ENCODE measurements at places on chromosomes 16 and 17. TPM values are rescaled to one million over a fixed set of nuclear protein-coding genes. Genes with fewer than 3 reads are reported as not detected.

Gene PEMT
- polyA plus RNA-seq, result 141 TPM

Gene MED9
- polyA plus RNA-seq, result 27.9 TPM

Gene CDRT4
- 6.0 TPM for polyA plus RNA-seq

Gene NATD1
- polyA plus RNA-seq, result 15.7 TPM

Gene USH1G
- 1.9 TPM for polyA plus RNA-seq

Gene CPHXL2
- not detected for polyA plus RNA-seq

Gene SULT1A2
- 5.4 TPM for polyA plus RNA-seq

Gene HBQ1
- 4.0 TPM for polyA plus RNA-seq

Gene PRSS27
- 12.1 TPM for polyA plus RNA-seq

Gene PER1
- 28.2 TPM for polyA plus RNA-seq

Gene OR1D2
- not detected for polyA plus RNA-seq

Gene HBM
- not detected for polyA plus RNA-seq

Gene DNAH17
- 1.7 TPM for polyA plus RNA-seq

Gene PERCC1
- not detected for polyA plus RNA-seq

Gene SLC12A3
- polyA plus RNA-seq, result not detected

Gene GUCY2D
- polyA plus RNA-seq, result 3.7 TPM

Gene EFCAB5
- 1.2 TPM for polyA plus RNA-seq

Gene CCL18
- not detected for polyA plus RNA-seq

Gene P2RX5
- polyA plus RNA-seq, result not detected

Gene PYDC1
- 0.30 TPM for polyA plus RNA-seq

Gene FAM20A
- 11.5 TPM for polyA plus RNA-seq

Gene PPP1R9B
- 6.2 TPM for polyA plus RNA-seq

Gene GRB7
- 5.6 TPM for polyA plus RNA-seq

Gene CLEC19A
- not detected for polyA plus RNA-seq

Gene HOXB3
- 24.7 TPM for polyA plus RNA-seq

Gene TBC1D3H
- not detected for polyA plus RNA-seq

Gene SHISA9
- polyA plus RNA-seq, result not detected

Gene DRC3
- polyA plus RNA-seq, result 2.4 TPM

Gene PTX4
- not detected for polyA plus RNA-seq

Gene PITPNM3
- 1.8 TPM for polyA plus RNA-seq

Gene TVP23B
- polyA plus RNA-seq, result 25.7 TPM

Gene PIRT
- polyA plus RNA-seq, result not detected

Gene EME1
- polyA plus RNA-seq, result 5.2 TPM

Gene INPP5K
- polyA plus RNA-seq, result 13.8 TPM

Gene MATCAP1
- 47.8 TPM for polyA plus RNA-seq

Gene BCAS3
- 51.3 TPM for polyA plus RNA-seq

Gene HBA1
- polyA plus RNA-seq, result not detected

Gene ZNF423
- 12.3 TPM for polyA plus RNA-seq

Gene TEX14
- polyA plus RNA-seq, result 0.32 TPM

Gene TBC1D3E
- 4.6 TPM for polyA plus RNA-seq

Gene PKMYT1
- polyA plus RNA-seq, result 36.8 TPM

Gene AANAT
- polyA plus RNA-seq, result 2.1 TPM

Gene STX1B
- polyA plus RNA-seq, result 8.0 TPM

Gene TMEM235
- 2.3 TPM for polyA plus RNA-seq

Gene SLFN14
- 0.12 TPM for polyA plus RNA-seq

Gene UTS2R
- 5.0 TPM for polyA plus RNA-seq

Gene PABPN1L
- polyA plus RNA-seq, result not detected

Gene KRT31
- not detected for polyA plus RNA-seq

Gene CCL2
- 0.77 TPM for polyA plus RNA-seq

Gene KRTAP1-1
- not detected for polyA plus RNA-seq

Measured in cardiac muscle cell (in vitro differentiated cells and primary cell).